ENCODE measurements at places on chromosomes 6 and 20.
A peak's percentile ranks its signal among the peaks of the same experiment; 100 is the strongest.

DNA sequence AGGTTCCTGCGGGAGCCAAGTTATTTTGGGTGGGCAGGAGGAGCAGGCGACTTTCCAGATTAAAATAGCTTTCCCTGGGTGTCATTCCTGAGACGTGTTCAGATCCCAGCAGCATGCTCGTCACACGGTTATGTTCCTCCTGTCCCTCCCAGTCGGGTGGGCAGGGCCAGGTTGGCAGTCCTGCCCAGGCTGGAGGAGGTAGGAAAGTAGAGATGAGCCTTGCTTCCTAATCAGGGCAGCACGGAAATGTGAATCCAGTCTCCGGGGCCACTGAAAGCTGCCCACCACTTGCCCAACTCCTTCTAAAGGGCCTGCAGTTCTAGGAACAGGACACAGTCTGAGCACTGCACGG lies 137.0 kb downstream of the MRPL14 start:
- DNase-seq, result peak; percentile 57

DNA sequence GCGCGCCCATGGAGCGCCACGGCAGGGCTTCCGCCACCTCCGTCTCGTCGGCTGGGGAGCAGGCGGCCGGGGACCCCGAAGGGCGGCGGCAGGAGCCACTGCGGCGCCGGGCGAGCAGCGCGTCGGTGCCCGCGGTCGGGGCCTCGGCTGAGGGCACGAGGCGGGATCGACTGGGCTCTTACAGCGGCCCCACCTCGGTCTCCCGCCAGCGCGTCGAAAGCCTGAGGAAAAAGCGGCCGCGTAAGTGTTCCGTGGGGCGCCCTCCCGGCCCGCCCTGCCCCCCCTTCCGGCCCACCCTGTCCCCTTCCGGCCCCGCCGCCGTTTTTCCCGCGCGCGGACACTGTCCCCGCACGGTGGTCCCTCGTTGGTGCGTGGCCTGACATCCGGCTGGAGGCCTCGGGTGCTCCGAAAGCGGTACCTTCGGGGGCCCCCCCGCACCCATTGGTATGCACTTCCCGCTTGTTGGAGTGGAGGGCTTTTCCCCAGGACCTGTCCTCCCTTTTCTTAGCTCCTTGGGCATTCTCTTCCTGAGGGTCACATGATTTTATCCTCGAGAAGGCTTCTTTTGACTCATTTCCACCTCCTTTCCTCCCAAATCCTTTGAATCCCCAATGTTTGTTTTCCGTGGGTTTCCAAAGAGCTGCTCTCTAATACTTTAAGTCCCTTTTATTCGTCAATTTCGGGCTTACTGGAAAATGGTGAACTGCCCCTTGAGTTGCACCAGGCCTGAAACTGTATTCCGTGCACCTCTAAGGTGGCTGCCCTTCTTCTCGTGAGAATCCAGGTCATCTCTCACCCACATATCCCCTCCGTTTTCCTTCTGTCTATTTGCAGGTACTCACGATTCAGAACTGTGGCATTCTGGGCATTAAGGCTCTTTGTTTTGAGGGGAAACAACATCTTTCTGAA lies 556 bp downstream of the PANK2 start:
- DNase-seq, result no peak

GRCh38 chr6:36729161-36729524 lies 31.5 kb downstream of the RAB44 start:
- DNase-seq, result no peak

- DNase-seq, result peak; percentile 67
Observed at GRCh38 chr6:44078827-44079671, 48.2 kb downstream of the MRPL14 start.

DNA sequence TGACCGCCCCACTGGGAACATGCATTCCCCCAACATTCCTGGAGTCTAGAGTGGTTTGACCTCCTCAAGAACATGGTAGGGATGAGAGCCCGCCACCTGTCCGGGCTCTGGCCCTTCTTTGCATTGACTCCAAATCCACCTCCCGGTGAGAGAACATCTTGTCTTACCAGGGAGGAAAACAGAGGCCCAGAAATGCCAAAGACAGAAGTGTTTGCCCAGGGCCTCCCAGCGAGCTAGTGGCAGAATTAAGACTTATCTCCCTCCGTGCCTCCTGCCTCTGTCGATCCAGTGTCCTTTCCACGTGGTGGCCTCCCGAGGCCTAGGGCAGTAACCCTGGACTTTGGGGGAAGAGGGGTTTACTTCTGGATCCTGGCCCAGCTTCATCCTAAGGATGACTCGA lies 134.8 kb downstream of the JPH2 start:
- DNase-seq, result no peak

DNA sequence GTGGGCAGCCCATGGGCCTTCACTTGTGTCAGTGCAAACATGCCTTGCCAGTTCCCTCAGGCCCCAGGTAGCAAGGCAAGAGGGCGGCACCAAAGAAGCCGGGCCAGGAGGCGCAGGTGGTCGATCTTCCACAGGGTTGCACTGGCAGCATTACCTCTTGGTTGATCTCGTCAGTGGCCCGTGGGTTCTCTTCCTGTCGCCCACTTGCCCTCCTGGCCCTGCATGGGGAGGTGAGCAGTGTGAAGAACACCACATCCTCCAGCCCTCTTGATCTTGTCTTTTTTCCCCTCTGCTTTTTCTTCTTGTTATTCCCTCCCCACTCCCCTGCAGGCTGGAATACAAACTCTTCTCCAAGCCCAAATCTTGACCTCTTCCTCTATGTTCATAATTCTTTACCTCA lies 3.0 kb upstream of the CST11 start:
- DNase-seq, result no peak

GRCh38 chr6:142187209-142187608 lies 40.1 kb downstream of the VTA1 start:
- DNase-seq, result peak; percentile 77

Measured in IMR-90 (cell line).